ENCODE measurements at places on chromosomes 7 and 10. TPM values are rescaled to one million over a fixed set of nuclear protein-coding genes. Genes with fewer than 3 reads are reported as not detected.

- no peak for DNase-seq
- H3K27ac ChIP-seq, result no peak overlapping the region
- H3K27me3 ChIP-seq, result peaks cover 2% of the 10 kb centered on the region
- peaks cover 52% of the 10 kb centered on the region for H3K36me3 ChIP-seq
These were observed 263.1 kb downstream of the ELFN1 start for GRCh38 chr7:1933066-1933750.

- peaks cover 7% of the 10 kb centered on the region for H3K4me1 ChIP-seq
- H3K27ac ChIP-seq, result no peak overlapping the region
- no peak overlapping the region for H3K4me3 ChIP-seq
- H3K27me3 ChIP-seq, result no peaks in the 10 kb centered on the region
- DNase-seq, result no peak
These were observed 13.8 kb downstream of the RSU1 start for GRCh38 chr10:16803464-16803863.

- DNase-seq, result no peak
- peaks cover 23% of the 10 kb centered on the region for H3K4me1 ChIP-seq
- no peak overlapping the region for H3K4me3 ChIP-seq
- H3K36me3 ChIP-seq, result no peaks in the 10 kb centered on the region
- H3K27ac ChIP-seq, result no peak overlapping the region
These were observed 42.6 kb downstream of the GSDME start for GRCh38 chr7:24714676-24715010.

DNA sequence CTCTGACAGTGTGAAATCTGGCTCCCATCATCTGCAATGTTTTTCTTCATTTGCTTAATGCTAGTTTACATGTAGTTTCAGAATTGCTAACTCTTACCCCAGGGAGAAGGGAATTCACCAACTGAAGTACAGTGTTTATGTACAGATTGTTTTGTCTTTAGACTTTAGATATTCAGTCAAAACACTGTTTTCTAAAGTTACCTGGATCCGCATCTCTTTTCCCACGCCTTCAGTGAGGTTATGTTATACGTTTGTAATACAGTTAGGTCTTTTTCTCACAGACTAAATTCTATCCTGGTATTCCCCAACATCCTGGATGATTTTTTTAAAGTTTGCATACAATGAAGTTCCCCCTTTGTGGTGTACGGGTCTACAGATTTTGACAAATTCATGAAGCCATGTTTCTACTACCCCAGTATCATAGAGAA, 3.2 kb upstream of the LYZL1 start:
- no peak for DNase-seq
- no peaks in the 10 kb centered on the region for H3K36me3 ChIP-seq
- peaks cover 6% of the 10 kb centered on the region for H3K27me3 ChIP-seq
- H3K4me1 ChIP-seq, result no peaks in the 10 kb centered on the region

- H3K27me3 ChIP-seq, result no peaks in the 10 kb centered on the region
- H3K4me3 ChIP-seq, result no peak overlapping the region
These were observed 132.2 kb downstream of the VIPR2 start for GRCh38 chr7:159012353-159013069.

TAS2R41 gene
- total RNA-seq, result not detected

NEUROD6 gene
- total RNA-seq, result not detected

WNT8B gene
- 0.18 TPM for total RNA-seq

KCNMA1 gene
- 0.16 TPM for total RNA-seq
